Sigmoid colon (tissue), 7 donors: ENCODE measurements at places on chromosomes 7 and 10. TPM values are rescaled to one million over a fixed set of nuclear protein-coding genes. Genes with fewer than 3 reads are reported as not detected.

Gene EMX2
- polyA plus RNA-seq, result not detected

Gene IL15RA
- 16.8 TPM for polyA plus RNA-seq

Gene AS3MT
- polyA plus RNA-seq, result 0.60 TPM

Gene CDHR1
- 26.6 TPM for polyA plus RNA-seq

Gene GHITM
- 277 TPM for polyA plus RNA-seq

Gene HUS1
- 22.8 TPM for polyA plus RNA-seq

Gene ZNF25
- polyA plus RNA-seq, result 4.2 TPM

Gene RBM20
- not detected for polyA plus RNA-seq

Gene MRPS24
- 177 TPM for polyA plus RNA-seq

Gene CYP3A4
- polyA plus RNA-seq, result 3.6 TPM

Gene TAS2R5
- not detected for polyA plus RNA-seq

Gene PON3
- polyA plus RNA-seq, result 1.8 TPM

Gene SP8
- not detected for polyA plus RNA-seq

Gene HOXA2
- polyA plus RNA-seq, result 0.69 TPM

Gene PAX4
- 0.46 TPM for polyA plus RNA-seq

Gene BTBD16
- not detected for polyA plus RNA-seq

Gene GALNT17
- polyA plus RNA-seq, result 1.8 TPM

Gene KCND2
- polyA plus RNA-seq, result not detected

Gene ASB10
- polyA plus RNA-seq, result not detected

Gene RNF133
- not detected for polyA plus RNA-seq

Gene LRGUK
- not detected for polyA plus RNA-seq

Gene GRM3
- not detected for polyA plus RNA-seq

Gene SPDYE18
- polyA plus RNA-seq, result 0.51 TPM

Gene CALHM3
- not detected for polyA plus RNA-seq

Gene ANKRD7
- not detected for polyA plus RNA-seq

Gene RBM48
- polyA plus RNA-seq, result 6.0 TPM

Gene HOXA7
- polyA plus RNA-seq, result 23.9 TPM

Gene LIPJ
- polyA plus RNA-seq, result not detected

Gene SH2D4B
- not detected for polyA plus RNA-seq

Gene SLC35G1
- polyA plus RNA-seq, result 6.2 TPM

Gene ANKRD61
- not detected for polyA plus RNA-seq

Gene SYT15
- polyA plus RNA-seq, result 1.2 TPM

Gene PVRIG
- not detected for polyA plus RNA-seq

Gene TPK1
- polyA plus RNA-seq, result 6.0 TPM

Gene ADIRF
- 157 TPM for polyA plus RNA-seq

Gene DNAJC12
- polyA plus RNA-seq, result 51.1 TPM

Gene KLF14
- polyA plus RNA-seq, result not detected

Gene NEURL1
- polyA plus RNA-seq, result 54.1 TPM

Gene FOXI2
- not detected for polyA plus RNA-seq

Gene MPP7
- 18.0 TPM for polyA plus RNA-seq

Gene GNA12
- polyA plus RNA-seq, result 22.7 TPM

Gene LAMB1
- 103 TPM for polyA plus RNA-seq

Gene NPSR1
- 0.51 TPM for polyA plus RNA-seq

Gene MOGAT3
- 27.2 TPM for polyA plus RNA-seq

Gene XRCC2
- not detected for polyA plus RNA-seq

Gene DLG5
- polyA plus RNA-seq, result 7.2 TPM

Gene OR2A12
- not detected for polyA plus RNA-seq

Gene OR2A7
- 0.60 TPM for polyA plus RNA-seq

Gene PTN
- polyA plus RNA-seq, result 4.4 TPM

Gene VWA2
- polyA plus RNA-seq, result 1.3 TPM

Gene EXOSC1
- polyA plus RNA-seq, result 36.8 TPM

Gene ADAM12
- under 0.01 TPM for polyA plus RNA-seq

Gene DDC
- polyA plus RNA-seq, result 42.7 TPM

Gene CTBP2
- polyA plus RNA-seq, result 49.9 TPM

Gene CLEC2L
- polyA plus RNA-seq, result 0.38 TPM

Gene HOXA3
- polyA plus RNA-seq, result 3.9 TPM

Gene HOXA9
- 22.4 TPM for polyA plus RNA-seq

Gene SUV39H2
- polyA plus RNA-seq, result 6.0 TPM

Gene OPN4
- not detected for polyA plus RNA-seq

Gene ITGA8
- 1.7 TPM for polyA plus RNA-seq
